Hypothalamus (tissue), 51 donors: ENCODE measurements at places on chromosomes 3 and 15.

GRCh38 chr3:152760591-152760990, 74.3 kb upstream of the P2RY1 start:
- DNase-seq = no peak

- DNase-seq = no peak
Observed at GRCh38 chr3:13002398-13003124, 70.7 kb downstream of the IQSEC1 start.

GRCh38 chr3:140273542-140274195, 338.7 kb downstream of the CLSTN2 start:
- DNase-seq = no peak

- DNase-seq = no peak
Observed at GRCh38 chr3:11074011-11074410, 80.3 kb upstream of the HRH1 start.

DNA sequence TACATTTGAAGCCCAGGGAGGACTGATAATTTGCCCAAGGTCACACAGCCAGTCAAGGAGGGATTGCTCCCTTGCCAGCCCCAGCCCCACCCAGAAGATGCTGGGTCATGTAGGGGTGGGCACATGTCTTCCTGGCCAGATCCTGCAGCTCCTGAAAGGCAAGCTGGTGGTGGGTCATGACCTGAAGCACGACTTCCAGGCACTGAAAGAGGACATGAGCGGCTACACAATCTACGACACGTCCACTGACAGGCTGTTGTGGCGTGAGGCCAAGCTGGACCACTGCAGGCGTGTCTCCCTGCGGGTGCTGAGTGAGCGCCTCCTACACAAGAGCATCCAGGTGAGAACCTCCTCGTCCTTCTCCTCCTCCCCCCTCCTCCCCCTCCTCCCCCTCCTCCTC, 13.2 kb downstream of the ISG20 start:
- no peak for DNase-seq

DNA sequence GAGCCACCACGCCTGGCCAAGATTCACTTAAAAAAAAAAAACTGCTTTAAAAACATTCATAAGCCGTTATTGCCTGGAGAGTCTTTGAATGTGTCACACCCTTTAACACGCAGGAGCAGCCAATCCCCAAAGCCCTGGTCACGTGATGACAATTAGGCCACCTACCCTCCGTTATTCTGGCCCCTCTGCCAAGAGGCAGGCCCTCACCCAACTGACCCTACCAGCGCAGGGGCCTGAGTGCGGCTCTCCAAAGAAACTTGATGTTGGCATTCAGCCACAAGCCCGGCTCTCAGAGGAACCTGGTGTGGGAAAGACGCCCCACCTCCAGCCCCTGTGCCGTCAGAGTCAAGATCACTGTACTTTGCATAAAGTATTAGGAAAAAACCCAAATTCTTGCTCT, 11.6 kb upstream of the MUC4 start:
- no peak for DNase-seq
